Stimulated activated CD8-positive, alpha-beta memory T cell treated with anti-CD3 and anti-CD28 coated beads, Interleukin-4, amount 100 ng/mL, for 1 hour (primary cell): ENCODE measurements at places on chromosomes 2 and 18.

DNA sequence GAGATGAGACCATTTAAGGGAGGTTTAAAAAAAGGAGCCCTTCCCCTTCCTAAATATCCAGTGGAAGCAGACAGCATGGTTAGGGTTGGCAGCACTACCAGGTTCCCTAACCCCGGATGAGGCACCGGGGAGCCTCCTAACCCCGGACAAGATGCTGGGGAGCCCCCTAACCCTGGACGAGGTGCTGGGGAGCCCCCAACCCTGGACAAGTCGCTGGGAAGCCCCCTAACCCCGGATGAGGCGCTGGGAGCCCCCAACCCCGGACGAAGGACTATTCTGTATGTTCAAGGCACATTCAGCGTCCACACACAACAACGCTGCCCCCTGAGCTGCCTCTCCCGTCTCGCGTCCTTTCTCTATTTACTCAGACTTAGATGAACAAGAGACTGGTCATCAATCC is 51.9 kb downstream of the ANKMY1 start:
- DNase-seq: no peak

GRCh38 chr2:205959521-205959920 is 126.5 kb downstream of the INO80D start:
- no peak for DNase-seq

- no peak for DNase-seq
Measured at GRCh38 chr2:182818501-182818900, 47.9 kb downstream of the FRZB start.

GRCh38 chr18:13793819-13794218 is 30.1 kb upstream of the MC5R start:
- DNase-seq: no peak

DNA sequence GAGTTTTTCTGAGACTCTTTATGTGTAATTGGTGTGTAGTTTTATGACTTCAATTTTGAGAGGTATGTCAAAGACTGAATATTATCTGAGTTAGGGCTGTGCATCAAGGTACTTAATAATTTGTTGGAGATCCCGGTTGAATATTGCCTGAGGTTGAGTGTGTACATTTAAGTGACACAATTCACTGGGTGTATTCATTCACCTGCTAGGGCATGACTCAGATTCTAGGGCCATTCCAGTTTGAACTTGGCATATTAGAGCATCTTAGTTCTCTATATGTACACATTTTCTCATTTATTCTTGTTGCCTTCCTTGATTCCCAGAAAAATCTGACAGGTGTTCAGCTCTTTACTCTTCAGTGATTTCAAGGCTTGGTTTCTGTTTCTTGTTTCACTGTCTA is 12.5 kb downstream of the MAP4K4 start:
- no peak for DNase-seq

- no peak for DNase-seq
Measured at GRCh38 chr2:70516596-70516995, 37.0 kb downstream of the TGFA start.

DNA sequence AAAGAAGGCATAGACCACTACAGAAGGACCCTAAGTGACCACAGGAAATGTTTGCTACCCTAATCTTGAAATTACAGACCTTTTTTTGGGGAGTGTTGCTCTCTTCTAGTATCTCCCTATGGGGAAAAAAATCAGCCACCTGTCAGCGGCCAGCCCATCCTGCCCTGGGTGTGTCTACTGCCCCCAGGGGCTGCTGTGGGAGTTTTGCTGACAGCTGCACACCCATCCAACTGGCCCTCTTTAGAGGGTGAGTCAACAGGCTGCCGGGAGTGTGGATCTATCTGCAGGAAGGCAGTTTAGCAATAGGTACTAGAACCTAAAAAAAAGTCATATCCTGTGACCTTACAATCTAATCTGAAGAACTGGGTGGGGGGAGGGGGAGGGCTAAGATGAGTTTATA is 796 bp upstream of the DYSF start:
- no peak for DNase-seq

DNA sequence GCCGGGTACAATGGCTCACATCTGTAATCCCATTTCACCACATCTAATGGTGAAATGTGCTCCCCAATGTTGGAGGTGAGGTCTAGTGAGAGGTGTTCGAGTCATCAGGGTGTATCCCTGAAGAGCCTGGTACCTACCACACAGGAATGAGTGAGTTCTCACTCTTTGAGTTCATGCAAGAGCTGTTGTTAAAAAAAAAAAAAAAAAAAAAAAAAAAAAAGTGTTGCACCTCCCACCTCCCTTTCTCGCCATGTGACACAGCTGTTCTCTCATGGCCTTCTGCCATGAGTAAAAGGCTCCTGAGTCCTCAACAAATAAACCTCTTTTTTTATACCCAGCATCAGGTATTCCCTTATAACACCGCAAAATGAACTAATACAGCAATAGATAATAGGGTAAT is 106.3 kb downstream of the C2orf74 start:
- DNase-seq: no peak

- no peak for DNase-seq
Measured at GRCh38 chr2:171317492-171318125, 116.2 kb downstream of the METTL8 start.
